ENCODE measurements at places on chromosomes 2 and 18.

- peak; percentile 70 for DNase-seq
These were observed 406.5 kb downstream of the XIRP2 start for GRCh38 chr2:167294776-167295140.

GRCh38 chr2:166184789-166185188 lies 57.0 kb upstream of the SCN1A start:
- no peak for DNase-seq

- DNase-seq, result no peak
These were observed 180.2 kb downstream of the LTBP1 start for GRCh38 chr2:33126958-33127357.

DNA sequence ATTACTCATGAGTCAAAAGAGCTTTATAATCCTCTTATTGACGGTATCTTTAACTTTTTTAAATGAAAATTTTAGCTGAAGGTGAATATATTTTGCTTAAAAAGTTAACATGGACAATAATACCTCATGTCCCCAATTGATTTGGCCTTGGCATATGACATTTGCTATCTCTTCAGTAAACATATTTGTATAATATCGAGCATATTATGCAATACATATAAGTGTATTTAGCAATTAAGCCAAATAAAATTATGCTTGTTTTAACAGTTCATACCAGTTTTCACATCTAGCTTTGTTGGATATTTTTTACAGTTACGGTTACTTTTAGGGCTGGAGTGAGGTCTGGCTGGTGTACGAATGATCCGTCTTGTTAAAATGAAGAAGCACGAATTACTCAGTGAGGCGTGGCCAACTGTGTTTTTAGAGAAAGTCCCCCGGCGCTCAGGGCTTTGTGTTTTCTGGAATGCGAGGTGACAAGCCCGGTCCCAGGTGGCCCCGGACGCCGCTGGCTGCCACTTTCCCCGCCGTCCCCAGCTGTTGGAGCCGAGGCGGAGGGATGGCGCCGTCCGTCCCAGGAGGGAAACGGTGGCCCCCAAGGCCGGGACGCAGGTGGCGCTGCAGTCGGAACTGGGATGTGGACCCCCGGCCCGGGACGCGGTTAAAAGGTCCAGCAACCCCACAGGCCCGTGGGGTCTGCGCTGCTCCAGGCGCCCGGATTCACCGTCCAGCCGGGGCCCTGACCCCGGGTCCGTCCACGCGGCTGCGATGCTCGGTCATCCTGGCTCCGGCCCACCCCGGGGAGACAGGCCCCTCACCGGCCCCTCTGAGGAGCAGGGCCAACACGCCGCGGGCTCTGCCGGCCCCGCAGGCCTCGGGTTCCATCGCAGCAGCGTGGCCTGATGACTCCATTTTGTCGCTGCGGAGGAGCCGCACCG lies 41.3 kb downstream of the TMEM18 start:
- DNase-seq, result no peak

DNA sequence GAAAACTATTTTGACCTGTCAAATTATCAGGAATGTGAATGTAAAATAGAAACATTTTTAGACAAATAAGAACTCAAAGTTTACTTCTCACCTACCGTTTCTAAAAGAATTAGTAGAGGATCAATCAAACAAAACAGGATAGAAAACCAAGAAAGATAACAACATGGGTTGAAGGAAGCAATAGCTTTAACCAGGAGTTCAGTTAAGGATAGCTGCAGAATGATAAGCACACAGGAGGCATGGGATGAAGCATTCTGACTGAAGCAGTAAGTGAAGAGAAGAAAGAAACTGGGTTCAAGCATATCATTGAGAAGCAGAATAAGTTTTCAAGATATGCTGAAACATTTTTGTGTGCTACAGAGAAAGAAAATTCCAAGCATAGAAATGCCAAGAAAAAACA lies 52.3 kb downstream of the TWSG1 start:
- DNase-seq, result no peak

DNA sequence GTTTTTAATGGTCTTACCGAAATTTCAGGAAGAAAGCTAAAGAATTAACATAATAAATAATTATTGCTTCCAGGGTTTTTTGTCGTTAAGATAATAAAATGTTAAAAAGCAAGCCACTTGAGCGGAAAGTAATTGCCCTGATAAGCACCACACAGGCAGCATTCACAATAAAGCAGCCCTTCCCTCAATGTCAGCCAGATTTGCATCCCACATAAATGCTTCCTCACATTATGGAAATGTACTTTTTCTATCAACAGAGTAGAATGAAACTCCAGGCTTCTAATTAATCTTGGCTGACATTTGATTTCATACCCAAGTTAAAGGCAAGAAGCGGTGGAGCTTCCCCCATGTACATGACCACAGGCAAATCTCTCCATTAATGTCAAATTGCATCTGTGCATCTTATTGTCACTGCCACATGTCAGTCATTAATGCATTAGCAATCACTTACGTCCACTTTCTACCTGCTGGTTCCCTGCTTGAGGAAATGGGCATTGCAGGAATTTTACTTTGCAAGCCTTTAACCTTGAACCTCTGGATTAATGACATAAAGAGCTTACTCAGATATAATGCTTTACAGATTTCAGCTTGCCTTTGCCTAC lies 26.2 kb downstream of the PTPRM start:
- DNase-seq, result no peak

- DNase-seq, result no peak
These were observed 28.2 kb downstream of the CYTIP start for GRCh38 chr2:157415591-157416101.

GRCh38 chr2:94999431-94999883 lies 26.1 kb upstream of the MAL start:
- DNase-seq, result no peak

DNA sequence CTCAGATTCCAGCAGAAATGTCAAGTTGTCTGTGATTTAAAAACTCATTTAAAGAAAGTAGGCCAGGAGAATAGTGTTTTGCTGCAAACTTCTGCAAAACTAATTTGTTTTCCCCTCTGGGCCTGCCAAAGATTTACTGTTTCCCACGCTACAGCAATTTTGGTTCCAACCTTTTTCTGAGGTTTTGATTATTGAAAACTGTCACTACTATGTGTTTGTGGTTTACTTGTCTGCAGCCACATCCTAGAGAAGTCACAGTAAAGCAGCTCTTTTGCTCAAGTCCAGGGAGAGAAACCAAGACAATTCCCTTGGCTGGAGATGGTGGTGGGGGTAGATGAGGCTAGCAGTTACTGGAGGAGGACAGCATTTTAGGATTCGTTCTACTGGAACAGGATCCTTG lies 12.8 kb downstream of the IL1R2 start:
- DNase-seq, result no peak

GRCh38 chr2:161419638-161420190 lies 3.6 kb downstream of the TBR1 start:
- DNase-seq, result no peak
